ENCODE measurements at places on chromosomes 6 and 20.
A peak's percentile ranks its signal among the peaks of the same experiment; 100 is the strongest.

GRCh38 chr6:45566882-45567281 is 189.1 kb upstream of the SUPT3H start:
- DNase-seq: no peak

- DNase-seq: no peak
Observed at GRCh38 chr6:99185525-99185924, 163.9 kb downstream of the FAXC start.

DNA sequence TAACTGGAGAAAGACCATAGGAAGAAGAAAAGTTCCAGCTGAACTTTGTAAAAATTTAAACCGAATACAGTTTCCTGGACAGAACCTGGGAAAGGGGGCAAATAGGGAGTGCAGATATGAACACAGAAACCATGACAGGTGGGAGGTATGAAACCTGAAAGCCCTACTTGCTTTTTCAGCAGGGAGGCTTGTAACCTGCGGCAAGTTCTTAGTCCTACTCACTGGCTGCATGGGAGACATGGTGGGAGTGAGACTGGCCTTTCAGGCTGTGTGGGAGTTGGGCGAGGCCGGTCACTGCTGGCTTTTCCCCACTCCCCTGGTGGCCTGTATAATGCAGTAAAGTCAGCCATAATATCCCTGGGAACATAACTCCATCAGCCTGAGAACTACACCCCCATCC is 54.2 kb downstream of the ROS1 start:
- no peak for DNase-seq

GRCh38 chr6:146650799-146651481 is 52.2 kb downstream of the ADGB start:
- no peak for DNase-seq

DNA sequence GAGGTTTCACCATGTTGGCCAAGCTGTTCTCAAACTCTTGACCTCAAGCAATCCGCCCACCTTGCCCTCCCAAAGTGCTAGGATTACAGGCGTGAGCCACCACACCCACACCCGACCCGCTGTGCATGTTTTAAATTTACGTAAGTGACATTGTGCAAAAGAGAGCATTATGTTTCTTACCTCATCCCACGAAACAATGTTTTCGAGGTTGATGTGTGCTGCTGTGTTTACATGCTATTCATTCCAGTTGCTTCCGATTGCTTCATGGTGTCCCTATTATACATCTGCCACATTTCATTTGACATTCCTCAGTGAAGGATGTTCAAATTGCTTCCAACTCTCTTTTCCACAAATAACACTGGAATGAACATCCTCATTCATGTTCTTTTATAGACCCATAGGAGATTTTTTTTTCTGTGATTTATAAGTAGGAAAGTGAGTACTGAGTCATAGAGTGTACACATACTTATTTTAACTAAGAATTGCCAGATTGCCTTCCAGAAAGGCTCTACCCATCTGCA is 403.9 kb upstream of the JARID2 start:
- peak; percentile 70 for DNase-seq

GRCh38 chr6:87092435-87092834 is 2.5 kb downstream of the CGA start:
- no peak for DNase-seq

DNA sequence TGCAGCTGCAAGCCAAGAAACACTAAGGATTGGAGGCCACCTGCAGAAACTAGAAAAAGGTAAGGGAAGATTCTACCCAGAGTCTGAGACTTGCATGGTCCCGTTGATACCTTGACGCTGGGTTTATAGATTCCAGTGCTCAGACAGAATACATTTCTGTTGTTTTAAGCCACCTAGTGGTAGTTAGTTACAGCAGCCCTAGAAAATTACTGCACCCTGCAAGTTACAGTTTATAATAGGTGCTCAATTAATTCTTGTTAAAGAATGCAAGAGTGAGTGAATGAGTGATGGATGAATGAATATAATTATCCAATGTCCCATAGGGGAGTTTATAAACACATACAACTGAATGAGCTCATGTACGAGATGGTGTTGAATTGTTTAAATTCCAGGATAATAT is 453.1 kb upstream of the SLC35B3 start:
- no peak for DNase-seq

- no peak for DNase-seq
Observed at GRCh38 chr6:21961226-21961625, 335.6 kb downstream of the PRL start.

DNA sequence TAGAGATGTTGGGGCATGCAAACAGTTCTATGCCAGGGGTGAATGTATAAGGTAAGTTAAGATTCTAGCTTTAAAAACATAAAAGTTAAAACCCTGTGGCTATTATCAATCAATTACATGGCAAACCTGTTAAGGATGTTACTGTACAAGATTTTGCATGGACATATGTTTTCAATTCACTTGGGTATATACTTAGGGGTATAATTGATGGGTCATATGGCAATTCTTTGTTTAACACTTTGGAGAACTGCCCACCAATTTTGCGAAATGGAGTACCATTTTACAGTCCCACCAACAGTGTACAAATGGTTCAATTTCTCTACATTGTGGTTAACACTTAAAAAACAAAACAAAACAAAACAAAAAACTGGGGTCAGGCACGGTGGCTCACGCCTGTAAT is 9.4 kb upstream of the NCOA3 start:
- no peak for DNase-seq

DNA sequence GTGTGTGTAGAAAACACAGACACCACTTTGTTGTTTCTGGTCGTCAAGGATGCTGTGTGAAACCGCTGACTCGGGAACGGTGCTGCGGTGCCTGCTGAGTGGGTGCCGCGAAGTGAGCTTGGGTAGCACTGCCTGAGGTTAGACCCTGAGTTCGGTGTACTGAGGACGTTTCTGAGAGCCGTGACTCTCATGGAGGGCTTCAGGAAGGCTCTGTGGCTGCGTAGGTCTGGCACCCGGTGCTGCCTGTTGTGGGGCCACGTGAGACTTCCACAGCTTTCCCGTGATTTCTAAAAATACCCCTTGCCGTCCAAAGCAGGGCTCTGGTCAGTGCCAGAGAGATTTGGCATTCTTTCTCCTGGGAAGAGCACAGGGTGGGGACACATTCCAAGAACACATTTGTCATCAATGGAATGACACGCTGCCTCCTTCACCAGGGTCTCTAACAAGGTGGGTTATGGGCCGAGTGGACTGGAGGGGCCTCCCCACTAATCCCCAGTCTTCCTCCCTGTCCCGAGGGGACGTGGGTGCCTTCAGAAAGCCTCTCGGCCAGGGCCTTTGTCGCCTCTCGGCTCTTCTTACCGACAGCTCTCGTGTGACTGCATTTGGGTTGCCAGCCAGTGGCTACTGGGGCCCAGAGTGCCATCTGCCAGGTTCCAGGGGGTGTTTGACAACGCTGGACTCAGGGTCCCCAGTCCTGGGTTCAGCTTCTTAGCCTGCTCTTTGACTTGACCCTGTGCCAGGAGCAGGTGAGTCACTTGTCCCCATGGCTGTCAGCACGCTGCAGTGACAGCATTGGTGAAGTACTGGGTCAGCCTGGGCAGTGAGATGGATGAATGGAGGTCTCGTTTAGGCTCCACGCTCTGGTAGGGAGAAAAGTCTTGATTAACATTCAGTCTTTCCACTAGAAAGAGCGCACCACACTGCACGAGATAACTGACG is 62.2 kb downstream of the SYNJ2 start:
- no peak for DNase-seq

- no peak for DNase-seq
Observed at GRCh38 chr6:28090917-28091586, 10.7 kb downstream of the ZNF165 start.

DNA sequence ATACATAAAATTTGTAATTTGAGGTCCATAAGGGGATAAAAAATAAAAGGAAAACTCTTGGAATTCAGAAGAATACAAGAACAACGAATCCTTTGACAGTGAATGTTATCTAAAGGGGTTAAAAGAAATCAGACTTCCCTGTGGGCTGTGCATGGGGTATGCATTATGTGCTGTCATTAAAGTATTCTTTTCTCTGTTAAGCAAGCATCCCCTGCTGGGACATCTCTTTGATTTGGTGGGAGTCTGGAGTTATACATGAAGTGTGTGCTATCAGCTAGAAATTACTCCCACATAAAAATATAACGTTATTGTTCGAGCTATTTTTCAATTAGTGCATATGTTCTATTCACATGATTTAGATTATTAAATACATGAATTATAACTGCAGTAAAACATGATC is 195.2 kb downstream of the CENPW start:
- DNase-seq: no peak

- no peak for DNase-seq
Observed at GRCh38 chr6:53959717-53960116, 151.5 kb upstream of the MLIP start.

GRCh38 chr20:62480318-62480717 is 4.5 kb upstream of the GATA5 start:
- DNase-seq: no peak

- DNase-seq: no peak
Observed at GRCh38 chr20:31677553-31678260, 40.0 kb downstream of the COX4I2 start.

GRCh38 chr6:155001482-155001881 is 6.4 kb downstream of the TIAM2 start:
- DNase-seq: peak; percentile 36

- no peak for DNase-seq
Observed at GRCh38 chr6:29679962-29680361, 990 bp downstream of the ZFP57 start.

DNA sequence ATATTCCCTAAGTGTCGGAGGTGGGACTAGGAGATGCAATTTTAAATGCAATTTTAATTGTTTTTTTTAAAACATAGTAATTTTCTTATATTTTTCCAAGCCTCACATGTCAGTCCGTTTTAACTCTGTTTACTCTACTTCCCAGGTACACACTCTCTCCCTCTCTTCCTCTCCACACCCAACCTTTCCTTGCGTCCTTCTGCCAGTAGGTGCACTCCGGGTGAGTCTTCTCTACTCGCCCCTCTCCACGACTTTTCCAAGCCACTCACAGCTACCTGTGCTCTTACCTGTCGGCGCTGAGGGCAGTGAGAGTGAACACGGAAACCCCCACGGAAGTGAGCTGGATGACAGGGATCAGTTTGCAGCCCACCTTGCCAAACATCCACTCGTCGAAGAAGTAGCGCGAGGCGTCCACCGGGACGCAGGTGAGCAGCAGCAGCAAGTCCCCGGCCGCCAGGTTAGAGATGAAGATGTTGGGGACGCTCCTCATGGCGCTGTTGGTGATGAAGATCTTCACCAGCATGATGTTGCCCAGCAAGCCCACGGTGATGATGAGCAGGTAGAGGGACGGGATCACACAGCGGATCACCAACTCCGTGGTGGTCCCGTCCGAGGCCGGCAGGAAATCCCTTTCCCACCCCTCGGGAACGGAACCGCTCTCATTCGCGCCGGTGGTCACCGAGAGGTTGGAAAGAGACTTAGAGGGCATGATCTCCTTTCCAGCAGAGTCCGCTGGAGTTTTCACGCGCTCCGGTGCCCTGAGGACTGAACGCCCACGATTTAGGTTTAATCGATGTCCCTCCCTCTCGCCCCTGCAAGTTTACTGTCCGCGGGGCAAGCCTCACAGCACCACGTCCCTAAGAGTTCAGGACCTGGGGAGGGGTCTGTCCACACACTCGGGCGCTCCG is 44.5 kb upstream of the GJE1 start:
- no peak for DNase-seq

DNA sequence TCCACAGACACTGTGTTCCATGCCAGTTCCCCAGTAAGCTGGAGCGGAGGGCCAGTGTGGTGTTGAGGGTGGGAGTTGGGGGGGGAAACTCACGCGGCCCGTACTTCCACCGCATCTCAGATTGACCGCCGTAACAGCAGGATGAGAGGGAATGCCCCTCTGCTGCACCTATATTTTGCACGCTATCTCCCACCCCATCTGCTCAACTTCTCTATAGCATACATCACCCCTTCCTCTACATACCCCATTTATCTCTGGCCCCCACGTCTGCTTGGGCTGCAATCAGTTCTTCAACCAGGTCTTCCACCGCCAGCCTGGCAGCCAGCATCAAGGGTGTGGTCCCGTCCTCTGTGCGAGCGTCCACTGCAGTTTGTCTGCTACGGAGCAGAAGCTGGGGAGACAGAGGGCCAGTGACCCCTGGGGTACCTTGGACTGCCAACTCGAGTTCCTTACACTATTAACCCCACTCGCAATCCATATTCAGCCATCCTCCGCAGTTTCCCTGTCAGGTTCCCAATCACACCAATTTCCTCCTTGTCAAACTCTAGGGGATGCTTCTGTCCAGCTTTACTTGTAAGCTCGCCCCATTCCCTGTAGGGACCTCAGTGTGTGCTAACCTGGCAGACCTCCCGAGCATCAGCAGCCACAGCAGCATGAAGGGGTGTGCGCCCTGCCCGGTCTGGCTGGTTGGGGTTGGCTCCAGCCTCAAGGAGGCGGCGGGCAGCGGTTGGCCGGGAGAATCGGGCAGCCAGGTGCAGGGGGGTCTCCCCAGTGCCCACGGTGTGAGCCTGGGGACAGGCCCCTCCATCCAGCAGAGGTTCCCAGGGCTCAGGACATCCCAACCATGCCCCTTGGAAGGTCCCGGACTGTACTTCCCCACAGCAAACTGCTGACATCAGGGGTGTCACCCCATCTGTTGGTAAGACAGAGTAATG is 4.5 kb upstream of the GPSM3 start:
- DNase-seq: no peak

GRCh38 chr6:41284726-41285125 is 1.8 kb downstream of the TREM1 start:
- DNase-seq: peak; percentile 46

GRCh38 chr6:152423216-152424103 is 213.7 kb downstream of the SYNE1 start:
- no peak for DNase-seq

DNA sequence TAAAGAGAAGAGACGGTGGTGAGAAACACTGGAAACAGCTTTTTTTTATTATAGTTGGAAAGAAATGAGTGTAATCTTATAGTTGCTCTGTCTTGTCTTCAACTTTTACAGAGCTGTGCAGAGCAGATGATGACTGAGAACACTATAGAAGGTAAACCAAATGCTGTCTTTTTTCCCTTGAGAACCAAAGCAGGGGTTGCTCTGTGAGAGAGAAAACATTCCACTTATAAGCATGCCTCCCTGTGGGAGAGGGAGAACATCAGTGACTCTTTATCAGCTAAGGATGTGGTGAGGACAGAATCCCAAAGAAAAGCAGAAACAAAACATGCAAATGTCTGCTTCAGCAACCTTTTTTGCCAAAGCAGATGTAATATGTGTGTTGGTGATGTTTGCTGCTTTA is 179.3 kb upstream of the HDDC2 start:
- peak; percentile 74 for DNase-seq

DNA sequence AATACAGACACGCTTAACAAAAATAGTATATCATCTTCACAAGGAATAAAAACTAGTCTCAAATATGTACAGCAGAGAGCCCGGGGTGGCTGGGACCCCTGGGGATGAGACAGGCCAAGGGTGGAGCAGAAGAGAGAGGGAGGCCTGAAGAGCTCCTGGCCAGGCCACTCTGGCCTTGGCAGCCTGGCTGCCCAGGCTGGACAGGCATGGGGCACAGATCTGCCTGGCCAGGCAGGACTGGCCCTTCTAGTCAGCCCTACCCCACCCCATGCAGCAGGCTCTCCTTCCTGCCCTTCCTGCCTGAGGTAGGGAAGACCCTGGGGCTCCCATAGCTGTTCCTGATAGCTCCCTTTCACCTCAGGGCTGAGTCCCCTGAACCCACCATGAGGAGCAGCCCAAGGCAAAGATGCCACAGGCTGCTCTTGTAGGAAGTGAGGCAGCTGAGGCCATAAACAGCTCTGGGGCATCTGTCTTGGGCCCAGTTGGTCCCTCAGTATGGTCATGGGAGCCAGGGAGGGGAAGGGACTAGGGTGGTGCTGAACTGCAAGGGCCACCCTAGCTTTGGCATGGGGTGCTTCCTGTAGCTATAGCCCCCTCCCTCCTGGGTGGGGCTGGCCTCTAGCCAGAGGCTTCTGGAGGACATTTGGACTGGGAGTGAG is 27.1 kb downstream of the COX4I2 start:
- no peak for DNase-seq

- no peak for DNase-seq
Observed at GRCh38 chr6:21845439-21846140, 252.0 kb downstream of the SOX4 start.
